Uterus (tissue), 4 donors: ENCODE measurements at places on chromosomes 16 and 17. TPM values are rescaled to one million over a fixed set of nuclear protein-coding genes. Genes with fewer than 3 reads are reported as not detected.

Gene NPIPA2
- 11.5 TPM for total RNA-seq

Gene DOC2B
- total RNA-seq = 6.2 TPM

Gene PRSS53
- total RNA-seq = not detected

Gene KCTD19
- 0.51 TPM for total RNA-seq

DNA sequence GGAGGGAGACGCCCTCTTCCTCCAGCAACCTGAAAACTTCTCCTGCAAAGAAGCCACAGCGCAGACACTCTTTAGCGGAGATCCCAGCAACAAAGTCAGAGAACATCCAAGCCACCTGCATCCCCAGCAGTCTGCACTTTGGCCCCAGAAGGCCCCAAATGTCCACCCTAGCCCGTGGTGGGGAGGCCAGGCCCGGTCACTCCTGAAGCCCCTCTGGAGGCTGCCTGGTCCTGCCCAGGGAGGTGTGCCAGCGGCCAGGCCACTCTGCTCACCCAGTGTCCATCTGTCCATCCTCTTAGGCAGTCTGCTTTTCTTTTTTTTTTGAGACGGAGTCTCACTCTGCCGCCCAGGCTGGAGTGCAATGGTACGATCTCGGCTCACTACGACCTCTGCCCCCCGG lies 5.4 kb downstream of the HAGHL start:
- no peak for DNase-seq
- H3K4me1 ChIP-seq = peaks cover 8% of the 10 kb centered on the region

DNA sequence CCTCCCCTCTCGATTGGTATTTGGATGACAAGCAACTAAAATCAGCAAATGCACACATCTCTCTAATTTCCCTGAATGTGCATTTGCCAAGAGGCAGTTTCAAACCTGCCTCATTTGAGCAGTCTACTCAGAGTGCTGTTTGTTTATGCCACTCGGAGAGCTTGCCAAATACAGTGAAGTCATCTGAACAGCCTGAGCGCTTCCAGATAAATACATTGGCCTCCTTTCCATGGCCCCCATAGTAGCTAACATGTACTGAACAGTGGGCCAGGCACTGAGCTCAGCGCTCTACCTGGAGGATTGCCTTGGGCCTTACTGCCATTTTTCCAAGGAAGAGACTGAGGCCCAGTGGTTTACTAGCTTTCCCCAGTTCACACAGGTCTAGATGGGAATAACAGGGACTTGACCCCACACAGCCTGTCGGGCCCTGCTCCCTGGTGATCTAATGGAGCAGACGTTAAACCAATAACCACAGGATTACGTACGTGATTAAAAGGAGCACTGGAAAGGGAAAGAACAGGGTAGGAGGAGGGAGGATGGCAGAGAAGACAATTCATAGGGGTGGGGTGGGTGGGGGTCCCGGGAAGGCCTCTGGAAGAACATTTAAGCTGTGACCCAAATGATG lies 18.7 kb upstream of the ANKRD40CL start:
- H3K27me3 ChIP-seq = no peaks in the 10 kb centered on the region
- no peaks in the 10 kb centered on the region for H3K4me1 ChIP-seq
- DNase-seq = no peak
- no peaks in the 10 kb centered on the region for H3K36me3 ChIP-seq
- H3K27ac ChIP-seq = no peak overlapping the region

DNA sequence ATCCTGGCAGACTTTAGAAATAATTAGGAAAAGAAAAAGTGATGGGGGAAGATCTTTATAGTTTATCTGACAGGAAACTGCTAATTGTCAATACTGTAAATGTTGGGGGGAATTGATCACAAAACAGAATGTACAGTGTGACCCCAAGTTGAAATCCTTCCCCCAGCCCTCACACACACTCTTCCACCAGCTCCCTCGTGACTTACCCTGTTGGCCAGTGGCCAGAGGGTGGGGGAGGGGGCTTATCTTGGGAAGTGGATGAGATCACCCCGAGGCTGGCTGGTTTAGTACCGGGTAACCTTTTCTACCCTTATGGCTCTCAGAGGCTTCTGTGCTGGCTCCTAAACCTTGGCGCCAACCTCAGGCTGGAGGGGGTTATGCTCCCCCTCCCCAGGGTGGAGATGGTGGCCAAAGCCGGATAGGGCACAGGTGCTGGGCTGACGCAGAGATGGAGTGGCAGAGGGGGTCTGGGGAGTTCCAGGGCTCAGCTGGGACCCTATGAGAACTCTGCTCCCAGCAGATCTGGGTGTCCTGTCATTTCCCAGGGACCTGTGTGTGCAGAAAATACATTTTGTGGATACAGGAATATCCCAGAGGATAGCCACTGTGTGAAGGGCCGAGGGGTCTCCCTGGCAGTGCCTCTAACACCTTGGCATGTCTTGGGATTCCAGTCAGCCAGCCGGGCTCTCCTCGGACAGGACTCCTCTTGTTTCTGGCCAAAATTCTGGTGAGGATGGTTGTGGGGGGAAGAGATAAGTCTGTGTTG lies 18.6 kb downstream of the CDH16 start:
- H3K4me1 ChIP-seq = peaks cover 7% of the 10 kb centered on the region
- DNase-seq = peak; percentile 93
- no peaks in the 10 kb centered on the region for H3K36me3 ChIP-seq
- H3K27me3 ChIP-seq = no peaks in the 10 kb centered on the region
- peak overlapping the region; percentile 90 for H3K27ac ChIP-seq

- no peak overlapping the region for H3K27ac ChIP-seq
- no peaks in the 10 kb centered on the region for H3K36me3 ChIP-seq
- H3K4me3 ChIP-seq = no peak overlapping the region
- no peaks in the 10 kb centered on the region for H3K27me3 ChIP-seq
Observed at GRCh38 chr17:72411124-72411563, 290.3 kb downstream of the SOX9 start.

DNA sequence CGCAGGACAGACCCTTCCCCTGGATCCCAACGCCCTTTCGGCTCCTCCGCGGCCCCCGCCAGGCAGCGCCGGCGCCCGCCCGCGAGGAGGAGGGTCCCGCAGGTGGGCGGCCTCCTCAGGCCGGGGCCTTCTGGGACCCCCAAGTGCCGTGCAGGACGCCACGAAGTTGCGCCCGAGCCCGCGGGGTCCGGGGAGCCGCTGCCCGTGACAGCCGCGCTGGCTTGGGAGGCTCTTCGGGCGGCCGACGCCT lies 504 bp downstream of the ERN1 start:
- H3K4me3 ChIP-seq = peak overlapping the region; percentile 67
- H3K36me3 ChIP-seq = no peaks in the 10 kb centered on the region
- H3K27me3 ChIP-seq = no peaks in the 10 kb centered on the region
- no peak for DNase-seq
- H3K4me1 ChIP-seq = peaks cover 11% of the 10 kb centered on the region
- peak overlapping the region; percentile 94 for H3K27ac ChIP-seq

- H3K36me3 ChIP-seq = no peaks in the 10 kb centered on the region
- H3K27me3 ChIP-seq = no peaks in the 10 kb centered on the region
- no peaks in the 10 kb centered on the region for H3K4me1 ChIP-seq
- no peak for DNase-seq
- no peak overlapping the region for H3K27ac ChIP-seq
Observed at GRCh38 chr17:39724731-39725130, 5.6 kb downstream of the MIEN1 start.
